ENCODE measurements at places on chromosomes 3 and 15.
A peak's percentile ranks its signal among the peaks of the same experiment; 100 is the strongest.

GRCh38 chr15:88401996-88402656 is 65.1 kb downstream of the MRPL46 start:
- DNase-seq: peak; percentile 83

- DNase-seq: no peak
Measured at GRCh38 chr3:130705501-130705900, 41.1 kb downstream of the PIK3R4 start.

DNA sequence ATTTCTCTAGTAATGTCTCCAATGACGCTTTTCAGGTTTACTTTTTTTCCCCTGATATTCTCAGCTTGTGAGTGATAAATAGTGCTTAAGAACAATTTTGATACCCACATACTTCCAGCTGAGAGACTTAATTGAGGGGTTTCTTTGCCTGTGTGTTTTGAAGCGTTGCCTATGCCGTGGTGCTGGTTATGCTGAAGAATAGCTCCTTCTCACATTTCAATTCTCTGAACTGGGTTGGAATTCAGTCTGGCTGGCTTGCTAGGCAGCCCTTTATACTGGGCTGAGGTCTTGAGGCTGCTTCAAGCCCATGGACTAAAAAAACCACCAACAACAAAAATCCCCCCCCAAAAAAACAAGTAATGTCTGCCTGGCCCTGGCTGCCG is 87.4 kb downstream of the CHST2 start:
- no peak for DNase-seq

DNA sequence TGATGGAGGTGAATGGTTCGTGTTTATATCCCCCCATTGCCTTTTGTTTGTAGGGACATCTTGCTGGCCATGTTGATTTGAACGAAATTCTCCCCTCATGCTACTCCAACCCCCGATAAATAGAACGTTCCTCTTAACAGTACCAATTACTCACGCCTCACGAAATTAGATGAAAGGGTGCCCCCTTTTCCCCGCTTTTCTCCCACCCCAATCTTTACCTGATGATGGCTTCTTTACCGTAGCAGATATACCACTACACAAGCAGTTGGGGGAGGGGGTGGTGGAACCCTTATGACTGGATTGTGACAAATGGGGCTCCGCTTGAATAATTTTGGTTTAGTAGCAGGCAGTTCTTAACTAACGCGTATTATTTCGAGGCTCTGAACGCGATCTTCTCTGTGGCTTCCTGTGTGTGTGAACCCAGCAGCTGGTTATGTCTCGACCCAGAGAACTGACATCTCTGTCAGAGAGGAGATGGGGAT is 1.1 kb downstream of the PIAS1 start:
- DNase-seq: peak; percentile 74

- DNase-seq: peak; percentile 89
Measured at GRCh38 chr3:187777331-187777941, 32.2 kb upstream of the BCL6 start.

DNA sequence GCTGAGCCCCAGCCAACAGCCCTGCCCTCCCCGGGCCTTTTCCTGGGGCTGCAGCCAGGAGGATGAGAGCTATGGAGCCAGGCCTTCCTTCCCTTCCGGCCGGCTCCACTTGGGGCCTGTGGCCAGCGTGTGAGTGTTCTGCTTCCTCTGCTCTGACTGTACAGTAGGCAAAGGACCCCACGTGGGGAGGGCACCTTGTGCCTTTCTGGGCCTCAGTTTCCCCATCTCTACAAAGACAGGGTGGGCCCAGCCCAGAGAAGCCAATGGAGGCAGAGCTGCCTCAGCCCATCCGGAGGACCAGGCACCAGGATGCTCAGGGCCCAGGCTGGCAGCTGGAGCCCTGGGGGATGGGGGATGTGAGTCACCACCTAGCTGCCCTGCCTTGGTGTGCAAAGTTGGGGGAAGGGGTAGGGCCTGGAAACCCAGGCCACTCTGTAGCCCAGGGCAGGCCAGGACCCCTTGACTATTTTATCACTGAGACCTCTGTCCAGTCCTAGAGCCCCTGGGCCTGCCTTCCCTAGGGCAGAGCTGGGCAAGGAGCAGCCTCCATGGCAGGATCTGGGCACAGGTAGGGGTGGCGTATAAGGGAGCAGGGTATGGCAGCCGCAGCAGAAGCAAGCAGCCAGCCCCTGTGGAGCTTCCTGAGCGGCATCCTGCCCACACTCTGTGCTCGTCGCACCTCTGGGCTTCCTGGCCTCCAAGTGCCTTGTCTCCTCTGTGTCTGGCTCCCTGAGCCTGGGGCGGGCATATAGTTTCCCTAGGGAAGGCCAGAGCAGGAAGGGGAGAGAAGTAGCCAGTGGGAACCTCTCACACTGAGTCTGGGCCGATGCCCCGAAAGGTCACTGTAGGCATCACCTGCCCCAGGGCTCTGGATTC is 1.8 kb downstream of the PSTPIP1 start:
- no peak for DNase-seq

DNA sequence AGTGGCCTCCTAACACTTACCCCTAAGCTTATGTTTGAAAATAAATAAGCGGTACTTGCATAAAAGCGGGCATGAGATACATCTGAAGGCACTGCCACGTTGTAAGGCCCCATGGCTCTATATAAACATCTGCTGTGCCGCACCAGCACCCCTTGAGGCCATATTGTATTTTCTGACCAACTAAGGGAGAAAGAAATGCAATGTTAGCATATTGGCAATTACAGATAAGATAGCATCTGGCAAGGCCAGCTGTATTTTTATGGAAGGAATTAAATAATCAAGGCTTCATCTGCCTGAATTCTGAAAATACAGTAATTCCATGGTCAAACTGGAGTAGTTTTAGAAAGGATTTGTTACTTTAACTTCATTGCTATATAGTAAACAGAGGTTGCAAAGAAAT is 28.7 kb downstream of the TMEM39A start:
- no peak for DNase-seq

DNA sequence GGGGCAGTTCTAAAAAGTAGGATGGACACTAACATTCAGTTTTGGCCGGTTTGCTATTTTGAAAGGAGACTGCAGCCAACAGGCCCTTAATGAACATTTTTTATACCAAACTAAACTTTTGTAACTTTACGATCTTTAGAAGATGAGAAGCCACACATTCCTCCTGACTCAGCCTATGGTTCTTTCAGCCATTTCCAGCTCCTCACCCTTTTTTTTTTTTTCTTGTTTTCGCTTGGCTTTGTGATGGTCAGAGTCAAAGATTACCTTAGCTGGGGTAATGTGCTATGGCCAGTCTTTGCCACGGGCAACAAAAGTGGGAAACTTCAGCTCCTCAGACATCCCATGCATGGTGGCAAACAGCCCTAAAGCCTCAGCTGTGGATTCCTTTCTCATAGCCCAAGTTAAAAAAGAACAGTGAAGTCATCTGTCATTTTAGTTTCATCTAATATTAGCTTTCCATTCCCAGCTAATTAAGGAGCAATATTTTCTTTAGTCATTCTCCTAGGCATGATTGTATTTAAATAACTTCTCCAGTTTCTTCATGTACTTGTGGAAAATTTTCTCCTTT is 368.7 kb downstream of the MFSD1 start:
- DNase-seq: no peak

DNA sequence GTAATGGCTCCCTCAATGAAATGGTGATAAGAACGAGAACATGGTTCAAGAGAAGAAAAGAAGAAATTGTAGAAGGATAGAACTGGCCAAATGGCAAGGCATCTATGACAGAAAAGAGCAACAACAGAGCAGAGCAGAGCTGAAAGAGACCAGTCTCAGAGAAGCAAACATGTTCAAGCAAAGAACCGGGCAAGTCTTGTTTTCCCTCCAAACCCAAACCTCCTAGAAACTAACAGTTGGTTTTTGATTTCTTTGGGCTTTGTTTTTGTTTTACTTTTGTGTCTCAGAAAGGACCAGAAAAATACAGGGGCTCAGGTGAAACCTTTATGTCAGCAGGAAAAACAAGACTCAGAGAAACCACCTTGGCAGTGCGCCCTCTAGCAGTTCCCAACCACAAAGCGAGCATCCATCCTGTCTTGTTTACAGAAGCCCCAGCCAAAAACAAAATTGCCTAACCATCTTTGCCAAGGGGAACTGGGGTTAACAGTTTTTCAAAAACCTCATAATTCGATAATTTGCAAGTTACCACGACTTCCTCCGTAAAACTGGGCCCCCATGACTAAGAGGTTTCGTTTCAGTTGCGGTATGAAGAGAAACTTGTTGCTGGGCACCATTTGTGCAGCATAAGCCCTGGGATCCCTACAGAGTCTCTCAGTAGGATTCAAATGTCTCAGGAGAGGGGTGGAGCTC is 159.2 kb upstream of the SLC24A5 start:
- peak; percentile 77 for DNase-seq

DNA sequence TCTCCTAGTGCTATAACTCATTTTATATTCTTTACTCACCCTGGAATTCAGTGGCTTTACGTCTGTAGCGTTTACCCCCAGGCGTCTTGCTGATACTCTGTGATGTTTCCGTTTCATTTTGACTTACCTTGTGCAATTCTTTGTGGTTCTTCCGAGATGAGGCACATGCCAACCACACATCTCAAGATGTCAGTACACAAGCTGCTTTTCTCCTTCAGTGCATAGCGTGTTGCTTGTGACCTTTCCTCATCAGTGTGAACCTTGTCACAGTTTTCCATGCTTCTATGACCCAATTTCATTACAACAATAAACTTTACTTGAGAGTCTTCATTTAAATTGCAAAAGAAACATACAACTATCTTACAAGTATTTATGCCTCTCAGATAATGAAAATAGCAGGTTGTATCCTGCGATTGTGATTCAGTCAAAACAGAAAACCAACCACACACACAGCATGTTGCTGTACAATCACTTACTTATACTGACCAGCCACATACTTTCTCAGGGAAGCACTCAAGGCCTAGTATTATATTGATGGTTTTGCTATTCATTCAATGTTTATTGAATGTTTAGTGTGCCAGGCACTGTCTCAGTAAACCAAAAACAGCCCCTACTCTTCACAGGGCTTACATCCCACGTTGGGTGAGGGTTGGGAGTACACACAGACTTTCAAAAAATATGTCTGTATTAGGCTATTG is 4.6 kb upstream of the TBL1XR1 start:
- DNase-seq: peak; percentile 77

GRCh38 chr3:135853981-135854380 is 111.5 kb upstream of the PPP2R3A start:
- no peak for DNase-seq

DNA sequence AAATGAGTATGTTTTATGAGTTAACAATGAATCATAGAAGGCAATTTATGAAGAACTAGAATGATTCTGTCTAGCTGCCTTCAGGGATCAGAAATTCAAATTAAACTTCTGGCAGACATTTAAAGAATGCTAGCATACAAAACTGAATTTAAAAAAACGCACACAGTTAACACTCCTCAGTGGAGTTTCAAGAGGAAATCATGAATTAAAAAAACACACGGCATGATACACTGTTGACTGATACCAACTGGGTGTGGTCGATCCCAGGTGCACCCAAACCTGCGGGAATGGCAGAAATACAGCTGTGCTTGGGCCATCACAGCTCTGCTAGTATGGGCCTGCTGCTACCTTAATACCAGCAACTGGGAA is 526.0 kb downstream of the FOXP1 start:
- no peak for DNase-seq

DNA sequence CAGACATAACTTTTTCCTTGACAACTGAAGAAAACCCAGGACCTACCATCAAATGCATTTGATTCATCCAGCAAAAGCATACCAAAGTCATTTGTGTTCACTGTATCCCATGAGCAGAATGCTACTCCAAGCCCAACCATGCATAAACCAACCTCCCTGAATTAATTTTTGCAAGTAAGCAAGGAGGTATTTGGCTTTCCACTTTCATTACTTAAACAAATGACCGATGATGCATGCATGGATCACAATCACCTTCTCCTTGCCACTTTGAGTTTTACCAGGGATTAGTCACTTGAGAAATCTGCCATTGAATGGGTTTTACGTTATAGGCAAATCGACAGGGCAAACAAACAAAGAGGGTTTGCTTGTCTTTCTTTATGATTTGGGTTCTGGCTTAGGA is 214.8 kb downstream of the FMN1 start:
- DNase-seq: no peak

DNA sequence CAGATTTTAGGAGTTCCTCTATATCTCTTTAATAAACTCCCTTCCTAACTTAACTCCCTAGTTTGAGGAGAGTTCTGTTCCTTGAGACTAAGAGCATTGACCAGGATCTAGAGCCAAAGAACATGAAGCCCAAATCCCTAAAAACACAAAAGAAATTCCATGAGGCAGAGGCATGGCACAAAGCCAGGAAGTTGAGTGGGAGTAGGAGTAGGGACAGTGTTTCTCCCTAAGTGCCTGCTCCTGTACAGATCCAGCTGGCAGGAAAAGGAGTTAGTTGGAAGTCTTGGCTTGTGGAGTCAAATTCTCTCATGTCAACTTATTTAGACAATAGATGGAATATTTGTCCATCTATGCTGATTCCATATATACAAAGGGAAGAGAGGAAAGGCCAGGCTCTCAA is 11.4 kb downstream of the ACTC1 start:
- no peak for DNase-seq

DNA sequence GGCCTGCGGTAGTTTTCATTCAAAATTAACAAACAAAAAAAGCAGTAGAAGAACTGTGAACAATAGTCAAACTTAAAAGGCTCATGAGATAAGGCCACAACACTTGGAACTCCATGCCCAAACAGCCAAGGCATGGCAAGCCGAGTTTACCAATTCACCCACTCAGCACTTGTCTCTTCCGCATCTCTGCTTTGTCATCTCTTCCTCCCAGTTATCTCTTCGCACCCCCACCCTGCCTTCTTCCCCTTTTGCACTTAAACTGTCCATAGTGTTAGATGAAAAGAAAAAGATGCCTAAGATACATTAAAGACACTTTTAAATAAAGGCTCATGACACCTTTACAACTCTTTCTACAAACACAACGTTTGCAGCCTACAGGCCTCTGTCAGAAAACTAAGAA is 11.1 kb downstream of the TLE3 start:
- DNase-seq: peak; percentile 93

GRCh38 chr3:133169331-133170068 is 131.3 kb downstream of the TMEM108 start:
- no peak for DNase-seq

- DNase-seq: no peak
Measured at GRCh38 chr3:31948280-31948679, 32.8 kb downstream of the OSBPL10 start.

- no peak for DNase-seq
Measured at GRCh38 chr3:133375403-133375745, 24.5 kb upstream of the BFSP2 start.

- DNase-seq: peak; percentile 18
Measured at GRCh38 chr3:23949784-23950183, 4.7 kb downstream of the NR1D2 start.

Data from hematopoietic multipotent progenitor cell treated with erythropoietin and hydrocortisone succinate and interleukin-3 and kit ligand, for 4 days (in vitro differentiated cells).